ENCODE measurements at places on chromosomes 6 and 20.

- DNase-seq, result no peak
These were observed 7.0 kb upstream of the NKAIN4 start for GRCh38 chr20:63261060-63261794.

DNA sequence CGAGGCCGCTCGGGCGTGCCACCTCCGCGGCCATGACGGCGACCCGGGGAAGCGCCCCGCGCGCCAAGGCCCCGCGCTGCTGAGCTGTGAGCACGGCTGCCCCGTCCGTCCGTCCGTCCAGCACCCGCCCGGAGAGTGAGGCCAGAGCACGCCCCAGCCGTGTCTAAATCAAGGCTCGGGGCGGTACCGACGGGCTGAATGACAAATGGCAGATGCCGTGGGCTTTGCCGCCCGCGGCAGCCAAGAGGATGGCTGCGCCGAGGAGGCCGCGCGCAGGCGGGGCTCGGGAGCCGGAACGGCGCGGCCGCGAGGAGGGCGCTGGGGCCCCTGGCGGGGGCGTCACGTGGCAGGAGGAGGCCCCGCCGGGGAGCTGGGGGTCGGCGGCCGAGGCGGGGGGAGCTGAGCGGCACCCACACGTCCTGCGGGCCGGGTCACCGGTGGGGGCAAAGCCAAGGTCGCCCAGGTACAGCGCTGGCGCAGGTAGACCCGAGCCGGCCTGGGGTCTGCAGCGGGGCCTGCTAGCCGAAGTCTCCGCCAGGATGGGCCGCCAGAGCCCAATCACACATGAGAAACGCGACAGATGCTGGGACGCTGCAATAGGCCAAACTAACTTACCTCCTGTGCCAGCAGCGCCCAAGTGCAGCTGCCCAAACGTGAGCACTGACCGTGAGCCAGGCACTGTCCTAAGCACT, at the start of gene PLAGL1:
Gene PLAGL1 (minus strand): TSS at position 140 of the 692 bp plus-strand sequence. CDS start 60,123 bp downstream, outside the sequence.
- peak; percentile 74 for DNase-seq

- DNase-seq, result peak; percentile 74
These were observed 807 bp downstream of the LKAAEAR1 start for GRCh38 chr20:64083378-64083803.

DNA sequence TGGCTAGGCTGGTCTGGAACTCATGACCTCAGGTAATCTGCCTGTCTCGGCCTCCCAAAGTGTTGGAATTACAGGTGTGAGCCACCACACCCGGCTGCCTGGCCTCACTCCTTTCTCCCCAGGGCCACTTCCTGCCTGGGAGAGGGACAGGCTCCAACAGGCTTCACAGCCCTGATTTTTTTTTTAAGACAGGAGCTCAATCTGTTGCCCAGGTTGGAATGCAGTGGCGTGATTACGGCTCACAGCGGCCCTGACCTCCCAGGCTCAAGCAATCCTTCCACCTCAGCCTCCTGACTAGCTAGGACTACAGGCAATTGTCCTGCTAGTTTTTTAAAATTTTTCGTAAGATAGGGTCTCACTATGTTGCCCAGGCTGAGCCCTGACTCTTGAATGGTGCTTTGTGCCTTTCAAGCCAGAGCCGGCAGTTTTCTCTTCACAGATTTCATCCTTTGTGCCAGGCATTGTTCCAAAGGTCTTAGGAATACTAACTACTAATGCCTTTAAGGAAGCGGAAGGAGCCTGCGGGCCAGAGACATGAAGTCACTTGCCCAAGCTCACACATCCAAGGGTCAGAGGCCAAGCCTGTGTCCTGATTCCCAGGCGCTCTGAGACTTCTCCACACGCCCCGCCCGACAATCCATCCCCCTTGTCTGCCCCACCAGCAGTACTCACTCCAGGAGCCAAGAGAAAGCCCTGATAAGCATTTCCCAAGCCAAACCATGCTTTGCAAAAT, 19.2 kb downstream of the CAPN11 start:
- peak; percentile 20 for DNase-seq

GRCh38 chr6:55212156-55212555, 37.8 kb downstream of the HCRTR2 start:
- peak; percentile 87 for DNase-seq

GRCh38 chr6:43743682-43744381, 26.2 kb upstream of the VEGFA start:
- no peak for DNase-seq

- DNase-seq, result no peak
These were observed 34.6 kb upstream of the ADGRF1 start for GRCh38 chr6:47076422-47077344.

DNA sequence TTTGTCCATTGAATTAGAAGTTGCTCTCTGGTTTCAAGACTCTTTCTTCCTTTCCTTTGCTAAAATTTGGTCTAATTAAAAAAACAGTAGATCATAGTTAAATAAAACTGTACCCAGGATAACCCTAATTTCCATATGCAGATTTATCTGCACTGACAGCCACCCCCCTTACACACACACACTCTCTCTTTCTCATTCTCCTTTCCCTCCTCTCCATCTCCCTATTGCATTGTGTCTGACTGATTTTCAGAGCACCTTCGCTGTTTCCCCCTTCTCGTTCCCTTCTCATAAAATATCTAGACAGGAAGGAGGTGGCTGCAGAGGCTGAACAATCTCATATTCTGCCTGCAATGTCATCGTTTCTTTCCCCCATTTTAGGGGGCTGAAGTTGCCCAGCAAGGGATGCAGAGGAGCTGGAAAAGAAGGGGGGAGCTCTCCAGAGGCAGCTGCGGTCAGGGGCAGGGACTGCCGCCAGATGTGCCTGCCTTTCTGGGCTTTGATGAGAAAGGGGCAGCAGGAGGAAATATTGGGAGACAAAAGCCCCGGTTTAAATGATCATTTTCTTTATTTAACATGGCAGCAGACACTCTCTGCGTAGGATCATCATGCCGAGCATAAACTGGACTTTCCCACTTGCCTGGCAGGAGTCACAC, 22.5 kb upstream of the MMS22L start:
- no peak for DNase-seq

DNA sequence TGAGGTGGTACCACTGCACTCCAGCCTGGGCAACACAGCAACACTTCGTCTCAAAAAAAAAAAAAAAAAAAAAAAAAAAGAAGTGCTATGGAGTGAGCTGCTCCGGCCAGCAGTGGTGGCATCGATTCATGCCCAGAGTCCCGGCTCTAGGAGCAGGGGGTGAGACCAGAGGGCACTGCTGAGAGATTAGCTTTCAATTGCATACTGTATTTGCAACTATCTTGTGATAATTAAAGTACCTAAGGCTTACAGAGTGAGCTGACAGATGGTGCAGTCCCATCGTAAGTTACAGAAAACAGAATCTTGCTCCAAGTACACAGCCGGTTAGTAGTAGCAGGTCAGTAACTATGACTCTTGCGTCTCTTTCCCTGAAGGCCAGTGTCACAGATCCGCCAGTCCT, 31.5 kb downstream of the TMEM14B start:
- DNase-seq, result no peak

GRCh38 chr6:111633822-111634221, 28.1 kb upstream of the TRAF3IP2 start:
- DNase-seq, result no peak

GRCh38 chr20:41865938-41866337, 247.8 kb upstream of the CHD6 start:
- no peak for DNase-seq

Data from fibroblast of skin of right biceps (primary cell).